ENCODE measurements at places on chromosomes 3 and 15. TPM values are rescaled to one million over a fixed set of nuclear protein-coding genes. Genes with fewer than 3 reads are reported as not detected.

CLEC3B gene
- total RNA-seq = 41.7 TPM

GPR62 gene
- total RNA-seq = not detected

CCDC13 gene
- 1.2 TPM for total RNA-seq

SAXO2 gene
- total RNA-seq = not detected

KATNBL1 gene
- 50.3 TPM for total RNA-seq

SMCO1 gene
- not detected for total RNA-seq

BTBD1 gene
- 51.3 TPM for total RNA-seq

C3orf49 gene
- not detected for total RNA-seq

CCR9 gene
- total RNA-seq = not detected

CHRD gene
- 32.7 TPM for total RNA-seq

RPSA gene
- total RNA-seq = 1,049 TPM

C3orf85 gene
- not detected for total RNA-seq

MYL3 gene
- total RNA-seq = not detected

ST3GAL6 gene
- 1.7 TPM for total RNA-seq

All from vagina (tissue), 2 donors.